ENCODE measurements at places on chromosomes 3 and 15. TPM values are rescaled to one million over a fixed set of nuclear protein-coding genes. Genes with fewer than 3 reads are reported as not detected.

The SERINC4 gene
- 0.71 TPM for total RNA-seq

The CACNA2D3 gene
- total RNA-seq = 17.2 TPM

The NPRL2 gene
- total RNA-seq = 20.3 TPM

The WDR49 gene
- total RNA-seq = 14.8 TPM

The ADAMTS9 gene
- 21.0 TPM for total RNA-seq

The NRROS gene
- total RNA-seq = 4.8 TPM

The FBXW12 gene
- not detected for total RNA-seq

The MGLL gene
- 46.4 TPM for total RNA-seq

The GOLGA8Q gene
- total RNA-seq = 0.70 TPM

The NPHP3 gene
- total RNA-seq = 12.2 TPM

The MOBP gene
- total RNA-seq = not detected

The TRH gene
- total RNA-seq = not detected

The ISLR2 gene
- total RNA-seq = 0.31 TPM

GRCh38 chr3:172201870-172202236 is 162.5 kb downstream of the FNDC3B start:
- no peak for DNase-seq

DNA sequence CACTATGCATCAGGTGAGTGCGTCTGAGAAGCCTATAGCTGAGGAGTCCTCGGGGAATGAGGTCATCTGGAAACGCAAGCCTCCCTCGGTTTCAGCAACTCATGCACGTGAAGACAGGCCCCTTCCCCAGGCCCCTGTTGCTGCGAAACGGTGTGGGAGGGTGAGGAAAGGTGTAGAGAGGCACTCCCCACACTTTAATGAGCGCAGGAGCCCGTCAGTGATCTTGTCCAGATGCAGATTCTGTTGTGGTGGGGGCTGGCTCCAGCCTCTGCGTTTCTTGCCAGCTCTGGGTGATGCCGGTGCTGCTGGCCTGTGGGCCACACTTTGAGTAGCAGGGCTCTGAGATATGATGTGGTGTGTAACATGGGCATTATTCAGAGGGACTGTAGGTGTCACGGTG is 38.6 kb upstream of the LACTB start:
- no peak for DNase-seq

- DNase-seq = no peak
Observed at GRCh38 chr3:119619094-119619493, 21.4 kb downstream of the PLA1A start.

DNA sequence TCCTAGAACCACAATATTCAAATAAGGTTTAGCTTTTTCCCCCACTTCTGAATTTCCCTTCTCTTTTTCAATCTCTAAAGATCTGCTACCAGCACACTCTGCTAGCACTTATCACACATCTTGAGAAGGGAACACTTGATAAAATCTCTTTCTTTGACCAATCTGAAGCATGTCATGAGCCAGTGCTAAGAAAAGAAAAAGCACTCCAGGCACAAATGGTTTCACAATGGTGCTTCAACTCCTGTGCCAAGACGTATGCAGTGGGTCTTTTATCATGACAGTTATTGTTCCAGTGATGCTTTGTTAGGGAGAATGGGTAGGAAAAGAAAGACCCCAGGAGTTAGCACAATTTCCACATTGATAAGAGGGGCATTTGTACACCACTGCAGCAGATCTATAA is 248.4 kb downstream of the ZNF385D start:
- no peak for DNase-seq

- no peak for DNase-seq
Observed at GRCh38 chr3:82128271-82128670, 366.8 kb upstream of the GBE1 start.

DNA sequence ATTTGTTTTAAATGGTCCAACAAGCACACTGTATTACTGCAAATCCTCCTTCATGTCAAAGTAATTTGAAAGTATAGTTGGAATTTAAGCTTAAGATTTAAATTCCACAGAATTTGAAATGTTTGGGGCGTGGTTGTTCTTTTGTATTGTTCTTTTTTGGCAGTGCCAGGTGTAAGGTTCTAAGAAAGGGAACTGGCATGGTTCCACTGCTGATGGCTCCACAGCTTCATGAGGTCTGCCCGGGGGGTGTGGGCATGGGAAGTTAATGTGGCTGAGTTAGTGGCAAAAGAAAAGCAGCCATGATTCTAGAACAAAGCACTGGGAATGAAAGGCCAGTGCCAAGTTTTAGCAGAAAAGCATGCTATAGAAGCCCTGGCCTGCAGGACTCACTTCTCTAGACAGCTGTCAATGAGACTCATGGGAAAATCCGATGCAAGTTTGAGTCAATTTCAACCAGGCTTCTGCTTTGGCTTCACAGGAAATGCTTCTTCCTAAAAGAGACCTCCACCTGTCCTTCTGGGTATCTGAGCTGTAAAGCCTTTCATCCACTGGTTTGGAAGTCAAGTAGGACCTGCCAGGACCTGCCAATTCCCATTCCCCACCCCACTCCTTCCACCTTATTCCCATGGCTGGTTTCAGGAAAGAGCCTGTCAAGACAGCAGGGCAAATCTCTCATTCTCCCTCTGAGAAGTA is 18.9 kb downstream of the CDCP1 start:
- DNase-seq = no peak

DNA sequence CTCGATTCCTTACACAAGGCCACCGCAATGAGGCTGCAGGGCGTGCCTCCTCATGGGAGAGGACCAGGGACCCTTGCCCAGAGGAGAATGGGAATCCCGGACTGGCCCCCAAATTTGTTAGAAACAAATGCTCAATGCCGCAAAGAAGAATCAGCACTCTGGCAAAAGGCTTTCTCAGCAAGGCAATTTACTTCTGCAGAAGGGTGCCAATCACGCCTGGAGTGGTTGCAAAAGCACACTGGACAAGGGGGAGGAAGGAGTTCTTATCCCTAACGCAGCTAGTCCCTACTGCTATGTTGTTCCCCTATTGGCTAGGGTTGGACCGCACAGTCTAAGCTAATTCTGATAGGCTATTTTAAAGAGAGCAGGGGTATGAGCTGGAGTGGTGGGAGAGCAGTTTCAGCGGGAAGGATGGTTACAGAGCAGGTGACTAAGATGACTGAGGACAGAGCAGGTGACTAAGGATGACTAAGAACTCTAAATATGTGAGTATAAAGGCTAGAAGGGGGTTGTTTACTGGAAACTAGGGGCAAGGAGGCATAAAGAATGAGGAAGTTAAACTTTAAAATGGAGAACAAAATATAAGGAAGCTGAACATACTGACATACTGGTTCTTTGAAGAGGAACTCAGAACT is 48.5 kb downstream of the KATNBL1 start:
- no peak for DNase-seq

GRCh38 chr3:161395115-161396012 is 24.0 kb upstream of the SPTSSB start:
- no peak for DNase-seq

GRCh38 chr3:166527325-166527724 is 690.1 kb upstream of the BCHE start:
- DNase-seq = no peak

DNA sequence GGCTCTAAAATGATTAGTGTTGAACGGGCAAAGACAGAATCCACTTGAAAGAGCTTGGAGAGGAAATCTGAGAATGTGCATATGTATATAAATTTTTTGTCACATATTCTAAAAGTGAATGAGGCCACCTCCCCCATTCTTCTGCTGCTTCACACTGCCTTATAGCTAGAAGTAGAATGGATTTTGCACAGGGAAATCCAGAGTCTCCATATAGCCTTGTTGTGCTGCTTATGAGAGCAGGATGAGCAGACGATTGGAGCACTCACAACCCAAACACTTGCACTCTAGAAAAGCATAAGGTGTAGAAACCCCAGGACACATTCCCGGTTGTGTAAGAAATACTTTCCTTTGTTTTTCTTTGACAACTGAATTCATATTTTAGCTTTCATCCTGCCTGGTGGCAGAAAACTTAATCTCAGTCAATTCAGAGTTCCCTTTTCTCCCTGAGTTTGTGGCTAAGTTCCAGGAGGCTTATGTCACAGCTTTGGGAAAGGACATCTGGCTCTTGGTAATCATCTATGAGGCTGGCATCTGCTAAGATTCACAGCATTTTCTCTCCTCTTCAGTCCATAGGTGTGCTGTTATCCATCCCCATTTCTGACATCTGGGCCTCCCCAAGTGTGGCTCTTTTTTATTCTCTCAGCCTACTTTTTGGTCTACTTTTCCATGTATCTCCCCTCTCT is 188.4 kb upstream of the PFN2 start:
- no peak for DNase-seq

GRCh38 chr3:28042707-28043106 is 198.7 kb upstream of the CMC1 start:
- DNase-seq = no peak

DNA sequence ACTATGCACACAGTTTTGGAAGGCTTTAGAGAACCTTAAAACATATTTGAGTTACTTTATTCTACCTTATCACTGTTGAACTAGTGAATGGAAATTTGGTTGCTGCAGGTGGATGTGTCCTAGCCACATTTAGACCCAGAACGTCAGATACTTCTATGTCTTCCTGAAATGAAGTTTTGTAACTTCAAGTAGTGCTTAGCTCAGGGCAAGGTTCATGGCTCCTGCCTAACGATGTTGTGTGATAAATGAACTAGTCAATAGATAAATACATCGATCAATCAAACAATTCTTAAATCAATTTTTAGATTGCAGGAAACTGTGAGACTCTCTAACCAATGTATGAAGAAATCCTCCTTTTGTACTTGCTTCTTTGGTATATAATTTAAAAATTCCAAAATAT is 37.2 kb upstream of the TM4SF4 start:
- no peak for DNase-seq

DNA sequence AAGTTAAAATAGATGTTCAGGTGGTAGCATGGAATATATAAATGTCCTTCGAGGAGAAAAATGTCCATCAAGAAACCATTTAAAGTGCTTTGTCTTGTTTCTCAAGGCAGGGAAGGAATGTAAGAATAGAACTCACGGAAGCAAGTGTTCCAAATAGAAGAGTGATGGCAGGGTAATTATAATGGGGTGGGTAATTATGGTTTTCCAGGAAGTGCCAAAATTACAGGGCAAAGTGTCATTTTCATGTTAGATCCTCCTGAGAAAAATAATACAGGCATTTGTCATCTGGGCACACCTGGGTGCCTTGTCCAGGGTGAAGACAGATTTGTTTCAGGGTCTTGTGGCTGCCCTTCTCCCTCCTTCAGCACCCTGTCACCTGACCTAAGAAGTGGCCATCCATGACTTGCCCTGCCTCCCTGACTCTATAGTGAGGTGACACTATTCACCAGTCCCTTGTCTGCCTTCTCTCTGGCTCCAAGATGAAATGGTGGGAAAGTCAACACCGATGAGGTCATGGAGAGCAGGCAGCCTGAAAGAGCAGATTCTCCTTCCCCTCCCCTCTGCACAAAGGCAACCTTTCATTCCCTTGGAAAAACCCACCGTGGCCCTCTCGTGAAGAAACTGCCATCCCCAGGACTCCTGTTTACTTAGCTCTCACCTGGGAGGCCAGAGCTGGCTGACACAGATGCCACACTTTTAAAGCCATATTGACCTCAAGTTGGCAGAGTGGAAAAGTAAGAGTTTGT is 45.1 kb upstream of the AMOTL2 start:
- DNase-seq = no peak

DNA sequence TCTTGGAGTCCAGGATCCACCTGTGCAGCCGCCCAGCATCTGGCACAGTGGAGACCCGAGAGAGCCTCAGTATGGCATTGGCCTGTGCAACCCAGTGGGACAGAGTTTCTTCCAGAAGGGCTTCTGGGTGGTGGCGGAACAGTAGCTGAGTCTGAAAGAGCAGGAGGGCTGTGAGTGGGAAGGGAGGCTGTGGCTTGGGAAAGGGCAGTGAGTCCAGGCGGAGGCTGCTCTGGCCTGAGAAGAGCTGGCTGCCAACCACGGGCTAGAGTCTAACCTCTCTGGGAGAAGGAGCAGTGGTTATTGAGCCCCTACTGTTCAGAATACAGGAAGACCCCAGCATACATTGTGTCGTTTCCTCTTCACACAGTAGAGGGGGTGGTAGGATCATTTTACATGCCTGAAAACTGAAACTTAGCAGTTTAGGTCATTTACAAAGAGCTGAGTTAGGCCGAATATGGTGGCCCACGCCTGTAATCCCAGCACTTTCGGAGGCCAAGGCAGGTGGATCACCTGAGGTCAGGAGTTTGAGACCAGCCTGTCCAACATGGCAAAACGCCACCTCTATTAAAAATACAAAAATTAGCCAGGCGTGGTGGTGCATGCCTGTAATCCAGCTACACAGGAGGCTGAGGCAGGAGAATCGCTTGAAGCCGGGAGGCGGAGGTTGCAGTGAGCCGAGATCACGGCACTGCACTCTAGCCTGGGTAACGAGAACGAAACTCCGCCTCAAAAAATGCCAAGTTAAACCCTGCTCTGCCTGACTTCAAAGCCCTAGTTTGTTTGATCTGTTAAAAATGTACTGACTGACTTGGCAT is 3.2 kb downstream of the AEN start:
- DNase-seq = no peak

DNA sequence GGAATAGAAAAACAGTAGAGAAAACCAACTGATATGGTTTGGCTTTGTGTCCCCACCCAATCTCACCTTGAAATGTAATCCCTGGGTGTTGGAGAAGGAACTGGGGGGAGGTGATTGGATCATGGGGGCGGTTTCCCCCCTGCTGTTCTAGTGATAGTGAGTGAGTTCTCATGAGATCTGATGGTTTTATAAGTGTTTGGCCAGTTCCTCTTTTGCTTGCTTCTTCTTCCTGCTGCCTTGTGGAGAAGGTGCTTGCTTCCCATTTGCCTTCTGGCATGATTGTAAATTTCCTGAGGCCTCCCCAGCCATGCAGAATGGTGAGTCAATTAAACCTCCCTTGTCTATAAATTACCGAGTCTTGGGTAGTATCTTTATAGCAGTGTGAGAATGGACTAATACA is 48.4 kb downstream of the EOMES start:
- DNase-seq = no peak

GRCh38 chr3:86410587-86410986 is 580.4 kb downstream of the VGLL3 start:
- no peak for DNase-seq

DNA sequence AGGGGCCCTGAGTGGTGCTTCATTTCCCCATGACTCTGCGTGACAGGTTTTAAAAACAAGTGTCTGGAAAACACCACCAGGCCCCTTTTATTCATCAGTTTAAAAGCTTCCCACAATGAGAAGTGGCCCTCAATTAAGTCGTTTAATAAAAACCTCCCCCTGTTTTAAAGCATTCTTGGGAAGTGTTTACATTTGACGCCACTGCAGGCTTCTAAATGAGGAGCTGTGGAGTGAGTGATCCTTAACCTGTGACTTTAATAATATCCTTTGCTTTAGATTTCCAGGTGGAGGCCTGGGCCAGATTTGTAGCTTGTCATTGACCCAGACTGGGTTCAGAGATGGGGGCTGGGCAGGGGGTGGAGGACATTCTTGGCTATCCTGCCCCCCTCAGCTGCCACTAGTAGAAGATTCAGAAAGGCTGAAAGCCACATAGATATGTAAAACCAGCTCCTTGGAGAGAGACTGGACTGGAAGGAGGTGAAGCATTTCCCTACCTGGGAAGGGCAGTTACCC is 11.3 kb downstream of the CGNL1 start:
- DNase-seq = peak; percentile 55

- no peak for DNase-seq
Observed at GRCh38 chr3:55538158-55538557, 51.1 kb upstream of the WNT5A start.
